NCI-H2081 (cell line): ENCODE measurements at places on chromosomes 16 and 17.

DNA sequence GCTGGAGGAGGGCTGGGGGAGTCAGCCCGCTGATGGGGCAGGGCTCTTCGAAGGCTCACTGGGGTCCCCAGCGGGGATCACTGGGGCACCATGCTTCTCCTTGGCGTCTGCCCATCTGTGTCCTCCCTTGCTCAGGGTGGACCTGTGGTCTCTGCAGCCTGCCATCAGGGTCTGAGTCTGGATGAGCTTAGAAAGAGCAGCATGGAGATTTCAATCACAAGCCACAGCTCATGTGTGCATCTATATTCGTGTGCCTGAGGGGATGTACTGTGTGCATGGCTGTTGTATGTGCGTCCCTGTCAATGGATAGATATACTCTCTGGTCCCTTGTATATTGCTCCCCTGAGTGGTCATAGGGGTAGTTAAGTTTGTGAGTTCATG, 126.6 kb upstream of the SDK2 start:
- DNase-seq: no peak

DNA sequence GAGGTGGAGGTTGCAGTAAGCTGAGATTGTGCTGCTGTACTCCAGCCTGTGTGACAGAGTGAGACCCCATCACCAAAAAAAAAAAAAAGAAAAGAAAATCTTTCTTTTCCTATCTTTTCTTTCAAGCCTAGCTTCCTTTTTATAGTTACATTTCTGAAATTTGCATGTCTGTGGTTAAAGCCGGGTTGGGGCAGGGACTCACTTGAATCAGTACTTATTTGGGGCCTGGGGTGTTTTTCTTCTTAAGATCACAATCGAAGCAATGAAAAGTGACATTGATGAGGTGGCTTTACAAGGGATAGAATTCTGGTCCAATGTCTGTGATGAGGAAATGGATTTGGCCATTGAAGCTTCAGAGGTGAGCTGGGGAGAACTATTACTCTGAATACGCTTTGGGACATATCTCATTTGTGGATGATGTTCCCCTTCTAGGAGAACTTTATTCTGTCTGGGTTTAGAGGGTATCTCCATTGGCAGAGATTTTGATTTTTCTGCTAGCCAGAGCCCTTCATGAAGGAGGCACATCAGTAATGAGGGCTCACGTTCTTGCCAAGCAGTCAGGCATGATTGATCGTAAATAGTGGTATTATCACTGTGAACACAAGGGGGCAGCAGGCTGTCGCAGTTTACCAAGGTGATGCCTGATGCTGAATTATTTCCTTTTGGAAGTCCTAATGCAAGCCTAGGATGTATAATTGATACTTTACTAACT, 14.3 kb downstream of the KPNB1 start:
- peak; percentile 57 for DNase-seq

GRCh38 chr17:81511804-81512561, 616 bp downstream of the ACTG1 start:
- DNase-seq: no peak

- DNase-seq: no peak
Observed at GRCh38 chr17:34113089-34113488, 142.0 kb upstream of the CCL2 start.

DNA sequence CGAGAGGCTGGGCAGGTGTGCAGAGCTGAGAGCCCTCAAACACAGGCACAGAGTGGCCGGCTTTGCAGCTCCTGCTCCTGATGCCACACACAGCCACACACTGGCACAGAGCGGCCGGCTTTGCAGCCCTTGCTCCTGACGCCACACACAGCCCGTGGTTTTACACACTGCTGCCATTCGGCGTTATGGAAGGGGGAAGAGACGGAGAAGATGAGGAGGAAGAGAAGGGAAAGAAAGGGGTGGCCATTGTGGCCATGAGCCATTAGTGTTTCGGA, 26.8 kb downstream of the WSCD1 start:
- DNase-seq: no peak

DNA sequence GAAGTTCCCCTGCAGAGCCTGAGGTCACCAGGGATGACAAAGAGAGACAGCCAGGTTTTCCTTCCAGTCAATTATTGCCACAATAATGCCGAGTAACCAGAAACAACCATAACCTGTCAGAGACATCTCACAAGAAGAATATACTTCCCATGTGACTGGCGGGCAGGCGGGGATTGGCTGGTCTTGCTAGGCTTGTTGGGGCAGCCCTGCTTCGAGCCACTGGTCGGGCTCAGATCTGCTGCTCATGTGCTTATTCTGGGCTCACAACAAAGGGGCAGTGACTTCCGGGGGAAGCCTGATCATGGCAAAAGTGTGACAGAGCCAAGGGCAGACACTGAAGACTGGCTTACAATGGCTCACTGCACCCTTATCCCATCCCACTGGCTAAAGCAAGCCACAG, 48.1 kb upstream of the IRX6 start:
- DNase-seq: no peak

GRCh38 chr17:57168695-57169094, 83.6 kb downstream of the AKAP1 start:
- DNase-seq: no peak

DNA sequence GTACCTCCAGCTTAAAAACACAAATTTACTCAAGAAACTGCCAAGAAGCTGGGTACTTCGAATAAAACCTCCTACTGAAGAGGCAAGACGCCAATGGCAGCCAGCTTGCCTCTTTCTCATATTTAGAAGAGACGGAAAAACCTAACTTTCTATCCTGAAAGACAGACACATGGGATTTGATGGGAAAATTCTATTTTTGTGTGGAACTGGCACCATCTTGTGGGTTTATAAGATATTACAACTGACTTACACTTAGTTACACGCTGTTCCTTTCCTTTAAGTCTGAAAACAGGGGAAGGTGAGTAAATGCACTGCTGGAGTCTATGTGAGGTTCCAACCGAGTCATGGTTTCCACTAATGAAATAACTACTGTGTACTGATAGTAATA, 10.3 kb downstream of the ZNF18 start:
- DNase-seq: peak; percentile 4

- no peak for DNase-seq
Observed at GRCh38 chr17:11276486-11276885, 35.5 kb downstream of the SHISA6 start.

GRCh38 chr16:54645345-54645744, 285.3 kb upstream of the IRX5 start:
- DNase-seq: no peak
